Activated T-cell treated with anti-CD3 and anti-CD28 coated beads for 4 hours (primary cell): ENCODE measurements at places on chromosomes 3 and 15.

GRCh38 chr3:87867001-87867400 lies 191.8 kb downstream of the CGGBP1 start:
- DNase-seq, result no peak

- no peak for DNase-seq
Observed at GRCh38 chr15:41284427-41285177, 47.8 kb downstream of the OIP5 start.

DNA sequence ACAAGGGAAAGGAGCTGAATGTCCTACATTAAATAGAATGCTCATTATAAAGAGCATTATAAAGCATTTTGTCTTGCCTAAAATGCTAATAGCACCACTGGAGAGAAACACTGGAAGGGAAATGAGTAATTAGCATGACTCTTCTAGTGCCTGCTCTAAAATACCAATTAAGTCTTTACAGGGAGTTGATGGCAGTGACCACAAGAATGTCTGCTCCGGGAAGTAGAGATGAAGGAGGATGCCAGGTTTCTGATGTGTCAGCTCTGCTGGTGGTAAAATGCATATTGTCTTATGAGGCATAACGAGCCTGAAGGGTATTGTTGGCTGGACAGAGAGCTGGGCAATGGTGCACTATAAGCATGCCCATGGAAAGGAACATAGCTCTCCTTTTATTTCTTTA lies 49.5 kb downstream of the MYLK start:
- DNase-seq, result no peak

DNA sequence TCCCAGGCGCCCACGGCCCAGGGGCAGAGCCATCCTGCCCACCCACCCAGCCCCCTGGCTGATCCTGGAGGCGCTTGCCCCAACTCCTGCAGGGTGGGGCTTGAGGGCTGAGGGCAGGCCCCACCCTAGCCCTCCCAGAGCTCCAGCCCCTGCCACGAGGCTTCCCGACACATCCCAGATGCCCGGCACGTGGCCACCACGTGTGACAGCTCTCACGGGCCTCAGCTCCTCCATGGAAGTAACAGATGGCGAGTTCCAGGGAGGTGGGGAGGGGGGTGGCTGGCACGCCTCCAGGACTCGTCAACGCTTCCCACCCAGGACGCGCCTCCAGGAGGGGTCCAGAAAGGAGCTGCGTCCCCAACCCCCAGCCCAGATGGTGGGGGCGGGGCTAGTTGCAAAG lies 29.1 kb downstream of the PLXND1 start:
- no peak for DNase-seq

DNA sequence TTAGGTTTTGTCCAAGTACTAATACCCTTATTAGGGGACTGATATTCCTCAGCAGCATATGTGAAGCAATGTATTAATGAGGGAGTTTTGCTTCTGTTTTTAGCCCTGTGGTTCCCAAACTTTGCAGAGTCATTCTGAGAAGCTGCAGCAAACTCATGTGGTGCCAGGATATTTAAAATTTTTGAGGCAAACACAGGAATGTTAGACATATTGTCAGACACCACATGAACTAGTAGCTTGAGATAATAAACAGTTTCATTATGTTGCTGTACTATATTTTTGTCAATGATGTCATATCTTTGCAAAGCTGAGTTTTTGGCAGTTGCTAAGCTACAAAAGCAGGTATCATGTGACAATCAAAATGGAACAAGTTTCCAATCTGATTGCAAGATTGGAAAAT lies 36.6 kb downstream of the ATP6V1A start:
- no peak for DNase-seq

- no peak for DNase-seq
Observed at GRCh38 chr15:67125589-67126502, 60.4 kb downstream of the SMAD3 start.

DNA sequence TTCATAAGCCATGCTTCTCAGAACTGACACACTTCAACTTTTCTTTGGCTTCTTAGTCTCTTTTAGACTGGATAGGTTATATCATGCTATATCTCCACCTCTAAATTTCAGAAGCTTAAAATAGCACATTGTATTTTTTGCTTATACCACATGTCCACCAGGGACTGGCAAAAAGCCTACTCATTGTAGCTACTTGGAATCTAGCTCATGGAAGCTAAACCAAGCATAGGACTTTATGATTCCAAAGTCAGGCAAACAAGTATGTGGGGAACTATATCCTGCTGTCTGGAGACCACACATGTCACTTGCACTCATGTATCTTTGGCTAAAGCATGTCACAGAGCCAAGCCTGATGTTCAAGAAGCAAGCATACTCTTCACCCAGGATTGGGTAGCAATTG lies 245.0 kb upstream of the RASGRP1 start:
- DNase-seq, result no peak

DNA sequence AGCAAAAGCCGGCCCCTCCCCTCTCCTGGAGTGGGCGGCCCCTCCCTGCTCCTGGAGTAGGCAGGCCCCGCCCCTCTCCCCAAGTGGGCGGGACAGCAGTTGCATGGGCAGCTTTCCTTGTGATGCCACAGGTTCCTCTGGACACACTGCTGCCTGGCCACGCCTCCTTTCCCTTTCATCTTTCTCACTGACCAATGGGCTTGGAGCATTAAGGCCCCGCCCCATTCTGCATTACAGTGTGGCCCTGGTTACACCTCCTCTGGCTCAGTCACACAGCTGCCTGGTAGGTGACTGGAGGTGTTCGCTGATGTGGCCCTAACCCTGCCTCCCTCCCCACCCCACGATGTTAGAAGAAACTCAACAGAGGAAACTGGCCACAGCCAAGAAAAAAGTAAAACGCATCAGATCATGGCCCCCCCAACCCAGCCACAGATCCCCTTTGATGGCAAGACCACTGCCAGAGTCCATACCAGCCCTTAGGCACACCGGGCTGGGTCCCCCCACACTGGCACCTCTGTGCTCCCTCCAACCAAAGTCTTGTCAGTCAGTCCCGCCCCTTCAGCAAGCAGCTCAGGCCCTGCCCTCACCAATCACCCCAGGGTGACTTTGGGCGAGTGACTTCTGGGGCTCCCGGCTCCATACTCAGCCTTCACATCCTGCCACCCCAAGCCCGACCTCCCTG lies 84.3 kb downstream of the ADAMTS7 start:
- DNase-seq, result no peak

GRCh38 chr3:32699429-32699828 lies 14.4 kb downstream of the CNOT10 start:
- DNase-seq, result no peak

GRCh38 chr15:31605467-31605931 lies 278.9 kb downstream of the KLF13 start:
- no peak for DNase-seq

DNA sequence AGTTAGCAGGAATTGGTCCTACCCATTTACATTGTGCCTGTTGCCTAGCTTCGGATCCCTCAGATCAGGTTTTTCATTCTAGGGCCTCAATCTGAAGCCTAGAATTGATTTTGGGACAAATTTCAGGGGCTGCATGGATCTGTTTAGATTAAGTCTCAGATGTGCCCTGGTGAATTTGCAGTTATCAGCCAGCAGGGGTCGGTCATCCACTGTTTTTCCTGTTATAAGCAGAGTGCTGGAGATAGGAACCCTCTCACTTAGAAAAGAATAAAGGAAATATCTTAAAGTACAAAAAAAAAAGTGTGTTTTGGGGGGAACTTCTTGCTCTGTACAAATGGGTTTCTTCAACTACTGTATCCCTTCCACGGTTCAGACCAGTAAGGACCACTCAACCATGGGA lies 212.5 kb downstream of the BCHE start:
- no peak for DNase-seq

- DNase-seq, result no peak
Observed at GRCh38 chr15:25894371-25894902, 31.3 kb upstream of the ATP10A start.

DNA sequence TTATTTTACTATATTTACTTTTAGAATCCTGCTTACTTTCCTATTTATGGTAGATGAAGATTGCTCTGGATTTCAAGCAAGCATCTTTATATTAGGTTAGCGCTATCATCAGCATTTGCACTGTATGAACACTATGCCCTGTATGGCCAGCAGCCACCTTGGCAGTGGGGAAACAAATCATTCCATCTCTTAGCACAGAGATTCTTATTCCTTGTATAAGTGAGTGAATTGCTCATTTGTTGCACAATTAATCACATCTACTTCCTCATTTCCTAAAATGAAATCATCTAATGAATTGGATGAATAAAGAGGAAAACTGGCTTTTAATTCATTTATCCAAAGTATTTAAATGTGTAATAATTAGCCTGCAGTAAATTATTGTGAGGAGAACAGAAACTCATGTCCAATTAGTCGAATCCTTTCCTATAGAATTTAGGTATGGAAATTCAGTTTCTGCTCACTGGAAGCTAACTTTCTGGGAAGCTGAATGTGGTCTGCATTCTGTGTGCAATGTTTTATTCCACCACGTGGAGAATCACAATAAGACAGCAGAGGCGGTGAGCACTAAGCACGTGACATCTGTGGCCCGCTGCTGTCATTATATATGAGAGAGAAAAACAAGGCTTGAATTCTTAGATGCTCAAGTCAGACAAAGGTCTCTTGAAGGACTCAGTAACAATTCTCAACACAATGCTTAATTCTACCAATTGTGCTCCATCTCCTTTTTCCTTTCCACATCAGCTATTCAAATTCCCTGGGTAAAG lies 93.4 kb downstream of the PEX5L start:
- DNase-seq, result no peak

GRCh38 chr3:59831394-59831793 lies 781.6 kb upstream of the CFAP20DC start:
- DNase-seq, result no peak

DNA sequence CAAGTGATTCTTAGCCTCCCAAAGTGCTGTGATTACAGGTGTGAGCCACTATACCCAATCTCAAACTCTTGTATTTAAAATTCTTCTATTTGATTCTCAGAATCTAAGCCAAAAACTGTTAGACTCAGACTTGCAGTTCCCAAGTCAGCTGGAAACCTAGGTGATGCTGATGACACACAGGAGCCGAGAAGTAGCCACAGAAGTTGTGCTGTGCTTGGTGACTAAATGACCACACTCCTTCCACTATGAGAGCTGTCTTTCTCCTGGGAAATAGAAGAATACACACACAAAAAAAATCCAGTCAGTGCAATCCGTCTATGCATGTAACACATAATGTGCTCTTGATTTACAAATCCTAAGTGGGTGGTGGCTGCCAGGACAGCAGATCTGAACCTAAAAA lies 33.9 kb downstream of the ILDR1 start:
- no peak for DNase-seq

DNA sequence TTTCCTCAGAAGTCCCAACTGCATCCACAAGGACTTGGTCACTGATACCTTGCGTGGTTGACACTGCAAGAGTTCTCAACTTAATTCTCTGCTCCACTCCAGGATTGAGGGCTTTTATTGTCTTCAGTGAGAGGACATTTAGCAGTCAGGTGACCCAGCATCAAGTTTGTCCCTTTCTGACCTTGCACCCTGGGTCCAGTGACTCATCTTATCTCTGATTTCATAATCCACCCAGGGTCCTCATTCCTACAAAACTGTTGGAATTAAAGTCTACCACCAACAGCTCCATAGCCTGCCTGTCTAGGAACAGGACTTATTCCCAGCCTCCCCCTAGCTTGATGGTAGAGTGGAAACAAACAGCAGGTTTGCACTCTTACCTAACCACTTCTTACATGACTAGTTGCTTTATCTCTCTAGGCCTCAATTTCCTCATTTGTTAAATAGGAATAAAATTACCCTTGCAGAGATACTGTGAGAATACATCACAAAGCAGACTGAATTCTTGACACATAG lies 151.3 kb upstream of the LPP start:
- no peak for DNase-seq

GRCh38 chr3:105865867-105866350 lies 2.9 kb downstream of the CBLB start:
- DNase-seq, result no peak

- DNase-seq, result no peak
Observed at GRCh38 chr3:38602576-38603250, 46.8 kb downstream of the SCN5A start.
